ENCODE measurements at places on chromosomes 7 and 10. TPM values are rescaled to one million over a fixed set of nuclear protein-coding genes. Genes with fewer than 3 reads are reported as not detected.

The INHBA gene
- not detected for total RNA-seq

The PTF1A gene
- not detected for total RNA-seq

The LEP gene
- total RNA-seq: not detected

- no peaks in the 10 kb centered on the region for H3K4me1 ChIP-seq
- H3K4me3 ChIP-seq: no peak overlapping the region
Measured at GRCh38 chr10:73032536-73032935, 64.1 kb downstream of the P4HA1 start.

GRCh38 chr10:35848412-35848811 lies 206.3 kb upstream of the FZD8 start:
- H3K36me3 ChIP-seq: no peaks in the 10 kb centered on the region
- no peak overlapping the region for H3K27ac ChIP-seq
- no peak for DNase-seq

GRCh38 chr10:6999232-6999925 lies 411.5 kb downstream of the SFMBT2 start:
- DNase-seq: no peak
- peaks cover 4% of the 10 kb centered on the region for H3K27me3 ChIP-seq
- no peaks in the 10 kb centered on the region for H3K36me3 ChIP-seq

DNA sequence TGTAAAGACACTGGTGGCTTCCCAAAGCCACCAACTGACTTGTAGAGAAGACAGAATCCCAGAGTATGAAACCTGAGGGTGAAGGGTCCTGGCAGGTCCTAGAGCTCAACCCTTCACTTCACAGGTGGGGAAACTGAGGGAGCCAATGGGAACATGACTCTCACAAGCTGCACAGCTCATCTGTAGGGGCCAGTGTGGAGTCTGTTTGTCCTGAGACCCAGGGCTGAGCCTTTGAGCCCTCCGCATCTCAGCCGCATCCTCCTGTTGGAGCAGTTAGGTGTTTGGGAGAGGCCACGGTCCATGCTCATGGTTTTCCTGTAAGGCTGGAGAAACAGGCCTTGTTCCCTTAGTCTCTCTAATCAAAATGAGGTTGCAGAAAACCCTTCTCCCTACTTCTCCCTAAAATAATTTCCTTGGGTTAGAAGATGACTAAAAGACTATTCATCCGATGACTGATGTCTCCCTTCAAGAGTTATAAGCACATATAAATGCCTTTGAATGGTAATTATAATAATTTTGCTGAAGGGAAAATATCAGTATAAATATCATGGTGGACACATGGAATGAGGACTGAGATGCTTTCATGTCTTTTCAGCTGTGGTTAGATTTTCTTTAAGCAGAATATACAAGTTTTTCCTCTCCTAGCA lies 10.3 kb downstream of the HTRA1 start:
- H3K4me3 ChIP-seq: no peak overlapping the region
- peaks cover 31% of the 10 kb centered on the region for H3K27me3 ChIP-seq
- DNase-seq: no peak
- peaks cover 16% of the 10 kb centered on the region for H3K4me1 ChIP-seq

DNA sequence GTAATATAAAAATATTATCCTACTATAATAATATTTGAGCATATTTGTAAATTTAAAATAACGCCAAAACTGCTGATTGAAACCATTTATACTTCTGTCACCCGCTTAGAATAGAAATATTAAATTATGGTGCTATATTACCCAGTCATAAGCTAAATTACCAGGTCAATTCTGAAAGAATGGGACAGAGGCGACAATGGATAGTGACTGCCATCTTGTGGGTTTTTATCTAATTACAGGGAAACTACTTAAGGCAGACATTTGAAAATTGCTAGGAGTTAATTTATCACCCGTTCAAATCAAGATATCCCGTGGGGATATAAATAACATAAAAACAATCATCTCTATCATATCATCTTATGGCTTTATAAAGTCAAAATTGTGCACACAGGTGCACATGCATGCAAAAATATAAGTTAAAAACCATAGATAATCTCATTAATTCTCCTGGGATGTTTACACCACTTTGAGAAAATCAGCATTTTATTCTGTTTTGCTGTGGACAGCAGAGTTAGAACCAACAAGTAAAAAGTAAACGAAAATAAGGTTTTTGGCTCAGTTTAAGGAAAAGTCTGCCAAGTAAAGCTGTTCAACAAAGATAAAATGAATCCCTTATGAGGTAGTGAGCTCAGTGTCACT lies 41.3 kb upstream of the HPSE2 start:
- DNase-seq: no peak
- no peaks in the 10 kb centered on the region for H3K4me1 ChIP-seq
- H3K27ac ChIP-seq: no peak overlapping the region
- no peak overlapping the region for H3K4me3 ChIP-seq

GRCh38 chr7:49927631-49928030 lies 154.2 kb downstream of the VWC2 start:
- peaks cover 5% of the 10 kb centered on the region for H3K36me3 ChIP-seq
- no peaks in the 10 kb centered on the region for H3K4me1 ChIP-seq
- H3K4me3 ChIP-seq: no peak overlapping the region
- H3K27ac ChIP-seq: no peak overlapping the region
- no peaks in the 10 kb centered on the region for H3K27me3 ChIP-seq

DNA sequence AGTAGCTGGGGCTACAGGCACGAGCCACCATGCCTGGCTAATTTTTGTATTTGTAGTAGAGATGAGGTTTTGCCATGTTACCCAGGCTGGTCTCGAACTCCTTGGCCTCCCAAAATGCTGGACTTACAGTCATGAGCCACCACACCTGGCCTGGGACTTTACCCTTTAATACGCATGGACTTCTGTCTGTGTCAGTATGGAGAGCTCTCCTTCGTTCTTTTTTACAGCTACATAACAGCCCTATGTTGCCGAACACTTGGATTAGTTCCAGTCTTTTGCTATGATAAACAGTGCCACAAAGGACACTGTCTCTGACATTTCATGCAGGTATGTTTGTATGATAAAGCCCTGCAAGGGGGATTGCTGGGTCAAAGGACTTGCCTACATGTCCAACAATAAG lies 10.9 kb upstream of the OAT start:
- no peak for DNase-seq
- peaks cover 13% of the 10 kb centered on the region for H3K27me3 ChIP-seq
- no peak overlapping the region for H3K4me3 ChIP-seq
- no peak overlapping the region for H3K27ac ChIP-seq

DNA sequence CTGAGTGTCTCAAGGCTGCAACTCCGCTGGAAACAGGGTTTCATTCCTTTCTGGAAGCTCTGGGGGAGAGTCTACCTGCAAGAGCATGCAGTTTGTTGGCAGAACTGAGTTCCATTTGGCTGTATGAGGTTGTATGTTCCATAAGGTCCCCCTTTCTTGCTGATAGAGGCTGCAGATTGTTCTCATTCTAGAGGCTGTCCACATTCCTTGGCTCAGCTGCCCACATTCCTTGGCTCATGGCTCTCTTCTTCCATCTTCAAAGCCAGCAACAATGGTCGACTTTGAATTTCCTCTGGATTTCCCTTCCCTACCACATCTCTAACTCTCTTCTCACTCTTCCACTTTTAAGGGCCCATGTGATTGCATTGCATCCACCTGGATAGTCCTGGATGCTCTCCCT lies 147.3 kb upstream of the CDCA7L start:
- no peaks in the 10 kb centered on the region for H3K27me3 ChIP-seq
- no peaks in the 10 kb centered on the region for H3K36me3 ChIP-seq
- no peak for DNase-seq
- H3K4me1 ChIP-seq: no peaks in the 10 kb centered on the region
- no peak overlapping the region for H3K27ac ChIP-seq
- no peak overlapping the region for H3K4me3 ChIP-seq

DNA sequence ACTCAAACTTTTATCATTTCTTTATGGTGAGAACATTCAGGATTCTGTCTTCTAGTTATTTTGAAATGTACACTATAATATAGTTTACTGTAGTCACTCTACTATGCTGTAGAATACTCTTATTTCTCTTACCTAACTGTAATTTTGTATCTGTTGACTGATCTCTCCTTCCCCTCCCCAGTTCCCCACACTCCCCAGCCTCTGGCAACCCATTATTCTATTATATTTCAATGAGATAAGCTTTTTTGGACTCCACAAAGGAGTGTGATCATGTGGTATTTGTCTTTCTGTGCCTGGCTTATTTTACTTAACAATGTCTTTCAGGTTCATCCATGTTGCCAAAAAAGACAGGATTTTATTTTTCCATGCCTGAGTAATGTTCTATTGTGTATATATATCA lies 71.4 kb upstream of the DYNC1I1 start:
- H3K4me1 ChIP-seq: no peaks in the 10 kb centered on the region
- peaks cover 8% of the 10 kb centered on the region for H3K27me3 ChIP-seq
- no peak overlapping the region for H3K27ac ChIP-seq
- DNase-seq: no peak
- no peaks in the 10 kb centered on the region for H3K36me3 ChIP-seq

DNA sequence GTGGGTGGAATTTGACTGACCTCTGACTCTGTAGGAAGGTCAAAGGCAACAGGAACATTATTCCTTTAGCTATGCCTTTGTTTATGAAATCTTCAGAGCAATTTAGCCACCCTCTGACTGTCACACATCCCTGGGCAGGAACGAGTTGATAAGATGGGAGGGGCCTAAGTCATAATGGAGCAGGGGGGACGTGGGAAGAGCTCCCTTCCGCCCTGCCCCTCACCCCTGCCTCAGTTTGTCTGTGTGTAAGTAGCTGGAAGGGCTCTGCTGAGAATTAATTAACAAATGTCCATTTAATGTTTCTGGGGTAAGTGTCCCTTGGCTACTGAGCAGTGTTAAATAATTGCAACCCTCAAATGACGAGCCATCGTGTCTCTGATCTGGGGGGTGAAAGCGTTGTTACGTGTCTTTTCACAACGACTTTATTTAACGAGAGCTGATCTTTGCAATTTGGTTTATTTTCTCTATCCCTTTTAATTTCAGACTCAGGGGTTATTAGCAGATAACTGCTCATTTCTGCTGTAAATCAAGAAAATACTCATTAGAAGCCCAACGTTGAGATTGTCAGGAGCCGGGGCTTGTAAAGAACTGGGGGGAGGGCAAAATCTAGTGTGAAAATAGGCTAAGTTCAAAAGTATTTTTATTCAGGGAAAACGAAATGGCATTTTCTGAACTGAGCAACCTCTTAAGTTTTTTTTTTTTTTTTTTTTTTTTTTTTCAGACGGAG lies 12.5 kb upstream of the UNCX start:
- peaks cover 66% of the 10 kb centered on the region for H3K27me3 ChIP-seq

GRCh38 chr7:23618241-23618640 lies 21.1 kb downstream of the CCDC126 start:
- H3K4me3 ChIP-seq: no peak overlapping the region
- no peak for DNase-seq
- no peaks in the 10 kb centered on the region for H3K27me3 ChIP-seq
- H3K27ac ChIP-seq: no peak overlapping the region
